Lung microvascular endothelial cell (primary cell): ENCODE measurements at places on chromosomes 12 and 14. TPM values are rescaled to one million over a fixed set of nuclear protein-coding genes. Genes with fewer than 3 reads are reported as not detected.

GRCh38 chr14:20632448-20632830, 9.1 kb downstream of the OR6S1 start:
- no peak for DNase-seq

DNA sequence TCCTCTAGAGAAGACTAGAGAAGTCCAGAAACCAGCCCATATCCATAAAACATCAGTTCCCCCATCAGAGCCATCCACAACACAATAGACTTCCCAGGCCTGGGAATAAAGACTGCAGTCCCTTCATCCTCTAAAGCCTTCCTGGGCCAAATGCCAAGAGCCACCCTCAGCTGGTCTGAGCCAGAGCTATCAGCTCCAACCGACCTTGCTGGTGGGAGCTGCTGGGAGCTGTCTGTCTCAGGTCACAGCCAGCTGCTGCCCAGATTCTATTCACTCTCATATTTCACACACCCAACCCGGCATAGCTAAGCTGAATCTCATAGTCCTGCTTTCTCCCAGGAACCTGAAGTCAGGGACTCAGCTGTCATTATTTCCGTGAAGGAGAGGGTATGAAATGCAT, 10.9 kb upstream of the TFCP2 start:
- DNase-seq, result peak; percentile 33

- no peak for DNase-seq
These were observed 144.8 kb downstream of the KCNA5 start for GRCh38 chr12:5188472-5188871.

DNA sequence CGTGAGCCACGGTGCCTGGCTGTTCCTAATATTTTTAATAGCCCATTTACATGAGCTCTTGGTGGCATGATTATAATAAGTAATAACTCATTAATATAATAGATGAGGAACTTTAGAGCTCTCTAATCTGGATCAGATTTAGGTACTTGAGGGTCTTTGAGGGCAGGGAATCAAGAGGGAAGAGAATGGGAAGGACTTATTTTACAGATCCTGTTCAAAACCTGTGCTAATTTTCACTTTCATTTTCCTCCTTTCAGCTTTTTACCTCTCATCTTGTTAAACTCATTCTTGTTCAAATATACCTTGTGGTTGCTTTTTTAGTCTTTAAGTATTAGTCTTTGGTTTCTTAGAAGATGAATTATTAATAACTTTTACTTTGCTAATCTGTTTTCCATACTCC, 5.6 kb downstream of the NECAP1 start:
- no peak for DNase-seq

- DNase-seq, result no peak
These were observed 176.7 kb downstream of the KLHL28 start for GRCh38 chr14:44785096-44785495.

- no peak for DNase-seq
These were observed 19.1 kb downstream of the FBRSL1 start for GRCh38 chr12:132508860-132509732.

DNA sequence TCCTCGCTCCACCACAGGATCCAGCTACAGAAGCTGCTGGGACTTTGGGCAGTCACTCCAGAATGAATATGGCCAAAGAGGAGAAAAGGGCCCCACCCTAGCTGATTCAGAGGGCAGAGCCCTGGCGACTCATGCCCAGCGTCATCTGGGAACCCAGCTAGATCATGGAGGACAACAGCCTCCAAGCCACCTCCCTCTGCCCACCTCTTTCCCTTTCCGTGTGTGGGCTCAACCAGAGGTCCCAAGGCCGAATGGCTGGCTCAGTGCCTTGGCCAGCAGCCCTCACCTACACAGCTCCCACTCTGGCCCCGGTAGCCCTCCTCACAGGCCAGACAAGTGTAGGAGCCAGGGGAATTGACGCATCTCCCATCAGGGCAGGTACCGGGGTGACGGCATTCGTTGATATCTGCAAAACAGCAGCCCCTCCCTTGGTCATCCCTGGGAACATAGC, 17.4 kb downstream of the ISCA2 start:
- DNase-seq, result peak; percentile 22

DNA sequence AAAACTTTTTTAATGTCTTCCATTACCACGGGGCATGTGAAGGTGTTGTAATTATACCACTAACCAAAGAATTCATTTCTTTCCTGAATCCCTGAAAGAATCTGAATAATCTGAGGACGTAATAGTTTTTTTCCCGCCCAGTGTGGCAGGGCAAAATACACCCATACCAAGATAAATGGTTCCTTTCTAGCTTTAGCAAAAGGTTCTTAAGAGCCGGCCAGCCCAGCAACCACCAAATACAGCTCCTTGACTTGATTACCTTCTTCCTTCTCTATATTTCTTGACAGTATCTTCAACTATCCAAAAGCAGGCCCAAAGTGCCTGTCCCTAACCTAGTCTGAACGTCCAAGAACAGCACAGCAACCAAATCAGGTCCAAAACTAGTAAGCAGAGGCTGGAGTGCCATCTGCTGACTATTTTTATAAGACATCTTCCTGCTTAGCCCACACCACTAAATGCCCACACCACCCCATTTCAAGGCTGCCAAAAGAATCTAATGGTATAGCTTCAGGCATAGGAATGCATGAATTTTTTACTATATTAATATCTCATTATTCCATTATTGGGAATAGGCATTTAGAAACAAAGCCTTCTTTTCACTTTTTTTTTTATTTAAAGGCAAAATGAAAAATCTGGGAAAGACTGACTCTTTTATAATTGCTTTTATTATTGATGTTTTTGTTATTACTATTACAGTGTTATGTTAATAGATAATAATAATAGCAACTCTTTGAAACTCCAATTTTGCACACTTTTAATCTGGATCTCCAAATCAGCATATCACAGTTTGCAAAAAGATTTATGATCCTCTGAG, 524.4 kb downstream of the MED13L start:
- DNase-seq, result peak; percentile 76

- no peak for DNase-seq
These were observed 92.8 kb upstream of the PTHLH start for GRCh38 chr12:28065374-28065773.

- DNase-seq, result peak; percentile 97
These were observed 57.9 kb upstream of the SLC38A2 start for GRCh38 chr12:46430340-46430948.

GRCh38 chr14:94341656-94342333, 18.7 kb upstream of the SERPINA6 start:
- no peak for DNase-seq

DNA sequence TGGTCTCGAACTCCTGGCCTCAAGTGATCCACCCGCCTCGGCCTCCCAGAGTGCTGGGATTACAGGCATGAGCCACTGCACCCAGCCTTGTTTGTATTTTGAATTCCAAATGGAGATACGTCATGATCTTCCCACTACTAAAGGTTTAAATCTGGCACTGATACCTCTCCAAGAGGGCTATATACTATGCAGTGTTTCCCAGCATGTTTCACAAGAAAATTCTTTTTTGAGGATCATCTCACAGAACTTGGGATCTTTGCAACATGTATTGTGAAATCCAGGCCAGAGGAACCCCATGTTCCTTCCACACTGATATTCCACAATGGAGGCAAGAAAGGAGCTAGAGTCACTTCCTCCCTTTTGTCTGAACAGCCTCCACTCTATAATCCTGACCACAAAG, 112.7 kb downstream of the NT5DC3 start:
- DNase-seq, result no peak

GRCh38 chr14:102183886-102184285, 44.2 kb downstream of the WDR20 start:
- no peak for DNase-seq

DNA sequence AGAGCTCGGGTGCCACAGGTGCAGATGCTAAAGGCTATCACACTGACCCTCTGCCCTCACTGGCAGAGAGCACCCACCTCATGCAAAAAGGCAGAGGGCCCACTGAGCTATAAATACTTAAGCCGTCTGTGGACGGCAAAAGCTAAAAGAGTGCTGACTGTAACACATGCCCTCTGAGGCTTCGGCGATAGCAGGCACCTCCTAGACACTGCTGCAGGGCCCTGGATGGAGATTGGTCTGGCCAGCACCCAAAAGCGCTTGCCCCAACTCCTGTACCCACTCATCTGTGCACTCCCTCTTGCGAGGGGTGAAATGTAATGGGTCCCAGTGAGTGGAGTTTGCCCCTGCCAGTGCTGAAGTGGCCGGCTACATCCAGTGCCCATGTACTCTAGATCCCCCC, 148.7 kb downstream of the SLC16A7 start:
- no peak for DNase-seq

DNA sequence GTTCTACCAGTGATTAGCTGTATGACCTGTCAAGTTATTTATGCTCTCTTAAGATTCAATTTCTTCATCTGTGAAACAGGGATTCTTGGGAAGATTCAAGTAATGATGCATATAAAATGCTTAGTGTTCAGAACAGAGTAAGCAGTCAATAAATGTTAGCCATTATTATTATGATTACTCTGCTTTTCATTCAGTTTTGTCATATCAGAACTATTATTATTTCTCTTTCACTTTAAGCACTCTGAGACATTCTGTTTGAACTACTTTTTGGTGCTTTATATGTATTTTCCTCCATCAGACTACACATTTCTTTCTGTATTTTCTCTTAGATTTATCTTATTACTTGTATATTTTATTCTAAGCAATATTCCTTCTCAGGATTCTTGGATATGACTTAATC, 81.2 kb downstream of the CFAP54 start:
- DNase-seq, result no peak

- no peak for DNase-seq
These were observed 424.0 kb downstream of the RMST start for GRCh38 chr12:97886511-97887176.

DNA sequence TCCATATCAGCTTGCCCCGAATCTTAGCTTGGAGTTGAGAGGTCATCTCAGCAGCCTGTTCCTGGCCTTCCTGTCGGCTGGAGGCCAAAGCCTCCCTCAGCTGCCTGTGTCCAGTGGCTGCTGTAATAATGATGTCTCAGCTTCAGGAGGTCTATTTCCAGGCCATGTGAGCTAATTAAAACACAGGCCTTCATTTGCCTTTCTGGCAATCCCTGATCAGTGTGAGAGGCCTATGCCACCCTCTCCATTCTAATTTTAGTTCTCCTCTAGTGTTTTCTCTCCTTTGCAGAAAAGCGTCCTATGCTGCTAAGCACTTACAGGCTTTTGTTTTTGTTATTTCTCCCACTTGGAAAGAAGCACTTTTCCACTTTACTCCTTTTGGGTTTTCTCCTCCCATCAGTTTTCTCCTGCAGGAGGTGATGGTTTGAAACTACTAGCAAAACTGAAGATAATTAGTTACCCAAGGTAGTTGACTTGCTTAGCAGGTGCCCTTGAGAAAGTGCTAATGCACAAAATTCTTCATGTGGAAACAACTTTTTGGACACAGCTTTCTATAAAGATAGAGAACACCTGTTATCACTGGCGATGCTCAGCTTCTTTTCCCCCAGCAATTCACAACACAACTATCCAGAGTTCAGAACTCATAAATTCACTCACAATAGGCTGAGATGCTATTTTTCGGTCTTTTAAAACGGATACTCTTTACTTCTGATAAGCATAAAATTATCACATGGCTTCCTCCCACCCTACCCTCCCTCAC, 255.3 kb upstream of the GARIN6 start:
- DNase-seq, result no peak

DNA sequence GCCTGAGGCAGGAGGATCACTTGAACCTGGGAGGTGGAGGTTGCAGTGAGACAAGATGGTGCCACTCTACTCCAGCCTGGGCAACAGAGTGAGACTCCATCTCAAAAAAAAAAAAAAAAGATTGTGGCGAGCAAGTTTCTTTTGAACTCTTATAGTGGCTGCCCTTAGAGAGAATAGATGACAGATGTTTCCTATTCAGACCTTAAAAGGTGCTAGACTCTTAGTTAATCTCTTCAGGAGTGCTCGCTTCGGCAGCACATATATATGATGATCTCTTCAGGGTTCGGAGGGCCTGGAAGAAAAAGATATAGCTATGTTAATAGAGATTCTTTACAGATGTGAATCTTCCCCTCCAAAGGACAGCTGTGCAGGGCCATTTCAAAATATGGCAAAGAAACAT, 73.1 kb upstream of the AMN1 start:
- no peak for DNase-seq

DNA sequence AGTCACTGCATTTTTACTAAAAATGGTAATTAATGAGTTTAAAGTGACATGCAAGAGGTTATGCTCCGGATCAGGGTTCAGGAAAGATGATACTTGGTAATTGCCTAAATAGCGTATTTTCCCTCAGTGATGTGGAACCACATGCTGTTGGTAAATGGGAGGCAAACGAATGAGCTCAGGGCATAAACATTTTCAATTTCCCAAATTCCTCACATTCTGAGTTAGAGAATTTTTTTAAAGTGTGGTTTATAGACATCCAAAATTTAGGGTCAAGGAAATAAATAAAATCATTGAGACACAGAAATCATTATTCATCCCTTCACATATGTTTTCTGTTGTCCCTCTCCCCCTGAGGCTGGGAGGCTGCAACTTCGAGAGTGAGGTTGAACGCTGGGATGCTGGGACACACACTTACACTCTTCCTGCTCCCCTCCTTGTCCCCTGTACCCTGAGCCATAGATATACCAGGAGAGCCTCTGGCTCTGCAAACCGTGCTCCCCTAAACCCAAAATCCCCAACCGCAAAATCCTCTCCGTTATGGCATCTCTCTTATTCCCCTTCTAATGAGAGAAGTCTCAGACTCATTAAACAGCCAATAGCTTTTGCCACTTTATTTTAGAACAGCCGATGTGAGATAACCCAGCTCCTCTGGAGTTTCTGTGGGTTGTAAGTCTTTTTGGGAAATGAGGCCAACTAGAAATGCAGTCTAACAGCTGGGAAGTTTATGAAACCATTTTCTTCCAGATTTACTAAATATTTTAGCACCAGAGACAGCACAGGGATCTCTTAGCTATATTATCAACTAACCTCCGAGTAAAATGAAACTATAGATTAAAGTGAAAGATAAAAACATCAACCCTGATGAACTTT, 21.4 kb upstream of the ADGRD1 start:
- no peak for DNase-seq

GRCh38 chr14:64303471-64303917, 9.3 kb upstream of the ESR2 start:
- peak; percentile 68 for DNase-seq

- peak; percentile 67 for DNase-seq
These were observed 37.8 kb downstream of the PHETA1 start for GRCh38 chr12:111330800-111331752.

- DNase-seq, result no peak
These were observed 45.8 kb upstream of the EIF5 start for GRCh38 chr14:103288076-103288766.

DNA sequence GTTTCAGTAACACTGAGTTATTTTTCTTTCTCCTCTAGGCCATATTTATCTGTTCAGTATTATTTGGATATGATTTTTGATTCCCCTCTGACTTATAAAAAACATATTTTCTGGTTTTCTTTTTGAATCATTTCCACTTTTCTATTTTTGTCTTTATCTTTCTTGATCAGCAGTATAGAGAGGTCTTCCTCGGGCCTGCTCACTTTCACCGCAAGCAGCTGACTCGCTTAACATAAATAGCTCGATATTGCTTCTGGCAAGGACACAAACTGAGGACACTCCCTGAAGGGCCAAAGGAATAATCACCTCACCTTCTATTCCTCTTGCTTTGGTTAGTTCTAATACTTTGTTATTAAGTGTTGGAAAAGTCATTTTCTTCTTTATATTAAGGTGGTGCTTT, 25.8 kb upstream of the TRHDE start:
- DNase-seq, result no peak

Gene EML5
- under 0.01 TPM in 2 replicates for total RNA-seq

Gene VRTN
- not detected in 2 replicates for total RNA-seq

Gene HHIPL1
- total RNA-seq, result 0.79 and 1.1 TPM in 2 replicates

Gene DUSP6
- 237 and 293 TPM in 2 replicates for total RNA-seq

Gene ZDHHC22
- total RNA-seq, result under 0.01 TPM in 1 of 2 replicates, not detected in the other

Gene NAV3
- total RNA-seq, result 1.2 and 9.4 TPM in 2 replicates

Gene KLHL33
- total RNA-seq, result under 0.01 TPM in 2 replicates

Gene COCH
- total RNA-seq, result 0.99 and 1.5 TPM in 2 replicates

Gene TAS2R7
- total RNA-seq, result not detected in 2 replicates

Gene PLEK2
- total RNA-seq, result 0.20 and 5.9 TPM in 2 replicates

Gene MAPKAPK5
- 13.5 and 18.5 TPM in 2 replicates for total RNA-seq

Gene RESF1
- 30.4 and 39.7 TPM in 2 replicates for total RNA-seq
